Muscle of leg (tissue), 16 donors: ENCODE measurements at places on chromosomes 7 and 10. TPM values are rescaled to one million over a fixed set of nuclear protein-coding genes. Genes with fewer than 3 reads are reported as not detected.

DNA sequence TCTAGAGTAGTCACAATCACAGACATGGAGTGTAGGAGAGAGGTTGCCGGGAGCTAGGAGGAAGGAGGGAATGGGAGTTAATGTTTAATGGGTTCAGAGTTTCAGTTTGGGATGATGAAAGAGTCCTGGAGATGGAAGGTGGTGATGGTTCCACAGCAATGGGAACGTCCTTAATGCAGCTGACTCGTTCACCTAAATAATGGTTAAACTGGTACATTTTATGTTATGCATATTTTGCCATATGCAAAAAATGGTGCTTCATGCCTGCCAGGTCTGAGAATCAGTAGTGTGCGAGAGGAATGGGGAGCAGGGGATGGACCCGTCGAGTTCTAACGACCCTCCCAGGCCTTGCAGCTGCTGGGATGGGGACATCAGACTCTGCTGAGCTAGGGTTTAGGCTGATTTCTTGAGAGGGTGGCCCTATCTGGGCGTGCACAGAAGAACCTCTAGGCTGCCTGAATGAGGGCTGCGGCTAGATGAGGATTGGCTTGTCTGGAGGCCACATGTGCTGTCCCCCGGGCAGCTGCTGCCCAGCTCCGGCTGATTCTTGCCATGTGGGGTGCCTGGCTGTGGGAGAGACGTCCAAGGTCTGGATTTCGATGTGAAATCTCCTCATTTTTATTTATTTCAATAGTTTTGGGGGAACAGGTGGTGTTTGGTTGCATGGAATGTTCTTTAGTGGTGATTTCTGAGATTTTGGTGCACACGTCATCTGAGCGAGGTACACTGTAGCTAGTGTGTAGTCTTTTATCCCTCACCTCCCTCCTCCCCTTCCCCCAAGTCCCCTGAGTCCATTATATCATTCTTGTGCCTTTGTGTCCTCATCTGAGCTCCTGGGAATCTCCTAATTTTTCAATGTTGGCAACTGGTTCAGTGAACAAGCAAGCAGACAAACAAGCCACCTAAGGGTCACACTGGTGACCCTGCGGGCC lies 116.0 kb downstream of the GRK5 start:
- no peak for DNase-seq

GRCh38 chr7:2605608-2606538 lies 25.9 kb upstream of the TTYH3 start:
- no peak for DNase-seq

- DNase-seq: no peak
Observed at GRCh38 chr10:63123727-63124362, 9.3 kb upstream of the NRBF2 start.

Gene GALNT17
- 30.0 TPM for polyA plus RNA-seq

DNA sequence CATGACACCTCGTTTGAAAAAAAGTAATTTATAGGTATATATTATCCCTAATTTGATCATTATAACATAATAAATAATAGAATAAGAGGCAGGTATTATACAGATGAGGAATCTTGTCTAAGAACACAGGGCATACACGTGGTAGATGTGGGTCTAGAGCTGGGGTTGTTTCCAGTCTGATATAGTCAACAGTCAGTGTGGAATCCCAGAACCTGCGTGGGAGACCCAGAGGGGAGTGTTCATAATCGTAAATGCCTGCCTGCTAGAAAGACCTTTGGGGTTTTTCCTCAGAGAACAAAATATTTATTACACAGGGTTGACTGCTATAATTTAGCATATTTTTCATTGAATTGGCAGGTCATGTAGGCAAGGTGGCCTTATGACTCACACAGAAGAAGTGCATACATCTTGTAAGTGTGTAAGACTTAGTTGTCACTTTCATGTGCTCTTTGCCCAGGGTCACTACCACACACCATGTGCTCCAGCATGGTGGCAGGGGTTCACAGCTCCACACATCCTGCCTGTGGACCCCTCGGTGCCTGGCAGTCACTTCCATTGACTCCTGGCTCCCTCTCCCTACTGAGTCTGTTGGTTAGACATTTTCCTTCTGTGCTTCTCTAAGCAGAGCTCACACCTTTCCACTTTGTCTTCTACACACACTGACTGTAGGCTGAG lies 94.9 kb upstream of the IKZF1 start:
- DNase-seq: no peak

- no peak for DNase-seq
Observed at GRCh38 chr10:93290661-93291354, 191.3 kb downstream of the MYOF start.

GRCh38 chr7:55306331-55306730 lies 58.8 kb upstream of the LANCL2 start:
- peak; percentile 50 for DNase-seq

GRCh38 chr7:142616842-142617241 lies 132.4 kb upstream of the PRSS1 start:
- DNase-seq: no peak

- no peak for DNase-seq
Observed at GRCh38 chr7:111527545-111527944, 34.7 kb downstream of the IMMP2L start.

DNA sequence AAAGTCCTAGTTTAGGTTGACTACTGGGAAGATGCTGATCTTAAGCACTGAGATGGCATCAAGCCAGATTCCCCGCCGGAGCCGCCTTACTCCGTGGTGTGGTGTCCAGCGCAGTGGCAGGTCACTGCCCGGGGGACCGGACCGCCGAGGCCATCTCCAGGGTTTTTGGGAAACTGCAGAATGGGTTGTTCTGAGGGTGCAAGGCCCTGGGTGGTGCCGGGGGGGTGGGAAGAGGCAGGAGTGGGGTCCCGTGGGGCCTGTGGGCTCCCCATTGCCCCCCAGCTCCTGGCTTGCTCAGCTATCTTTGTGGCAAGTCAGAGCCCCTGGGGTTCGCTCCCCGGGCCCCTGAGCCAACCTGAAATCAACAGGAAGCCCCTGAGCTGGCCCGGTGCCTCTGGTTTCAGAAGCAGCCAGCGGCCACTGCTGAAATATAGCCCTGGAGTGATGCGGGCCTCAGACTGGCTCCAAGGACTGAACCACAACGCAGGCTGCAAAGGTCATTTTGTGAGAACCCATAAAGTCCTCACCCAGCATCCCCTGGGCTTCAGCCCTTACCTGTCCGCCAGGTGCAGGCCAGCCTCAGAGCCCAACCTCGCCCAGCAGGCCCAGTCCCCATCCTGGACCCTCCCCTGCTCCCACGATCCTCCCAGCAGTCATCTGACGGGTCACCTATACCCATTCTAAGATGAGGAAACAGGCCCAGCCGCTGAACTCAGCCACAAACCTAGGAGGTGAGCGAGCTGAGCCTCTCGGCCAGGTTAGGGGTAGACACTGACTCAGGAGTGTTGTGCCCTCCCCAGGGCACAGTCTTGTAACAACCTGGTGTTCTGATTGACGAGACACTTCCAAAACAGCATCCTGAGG lies 102.7 kb downstream of the PDGFA start:
- DNase-seq: no peak

GRCh38 chr7:85669225-85669624 lies 482.4 kb upstream of the SEMA3D start:
- no peak for DNase-seq

- DNase-seq: no peak
Observed at GRCh38 chr7:46663025-46663424, 742.0 kb upstream of the IGFBP3 start.

Gene CLCN1
- polyA plus RNA-seq: 1.1 TPM

DNA sequence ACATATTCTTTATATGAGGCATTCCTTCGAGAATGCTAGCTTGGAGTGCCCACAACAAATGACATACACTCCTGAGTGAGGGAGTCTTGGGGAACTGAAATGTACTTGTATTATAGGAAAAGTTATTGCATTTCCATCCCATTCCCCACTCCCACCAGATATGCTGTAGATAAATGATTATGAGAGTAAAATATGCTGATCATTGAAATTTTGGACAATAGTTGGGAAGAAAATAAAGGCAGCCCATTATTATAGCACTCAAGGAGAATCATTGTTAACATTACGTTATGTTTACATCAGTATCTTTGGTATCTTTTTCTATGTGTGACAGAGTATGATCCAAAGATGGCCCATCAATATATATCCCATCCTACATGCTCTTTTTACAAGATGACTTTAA lies 194.4 kb downstream of the GATA3 start:
- no peak for DNase-seq

Gene SH3PXD2A
- polyA plus RNA-seq: 71.3 TPM

- DNase-seq: peak; percentile 75
Observed at GRCh38 chr10:15719899-15720634, at the start of gene ITGA8. Gene ITGA8, minus strand, starts transcription at chr10:15719922. Its CDS starts 151 bp downstream, at chr10:15719771.

GRCh38 chr10:20485554-20485953 lies 411.6 kb downstream of the NEBL start:
- DNase-seq: no peak

DNA sequence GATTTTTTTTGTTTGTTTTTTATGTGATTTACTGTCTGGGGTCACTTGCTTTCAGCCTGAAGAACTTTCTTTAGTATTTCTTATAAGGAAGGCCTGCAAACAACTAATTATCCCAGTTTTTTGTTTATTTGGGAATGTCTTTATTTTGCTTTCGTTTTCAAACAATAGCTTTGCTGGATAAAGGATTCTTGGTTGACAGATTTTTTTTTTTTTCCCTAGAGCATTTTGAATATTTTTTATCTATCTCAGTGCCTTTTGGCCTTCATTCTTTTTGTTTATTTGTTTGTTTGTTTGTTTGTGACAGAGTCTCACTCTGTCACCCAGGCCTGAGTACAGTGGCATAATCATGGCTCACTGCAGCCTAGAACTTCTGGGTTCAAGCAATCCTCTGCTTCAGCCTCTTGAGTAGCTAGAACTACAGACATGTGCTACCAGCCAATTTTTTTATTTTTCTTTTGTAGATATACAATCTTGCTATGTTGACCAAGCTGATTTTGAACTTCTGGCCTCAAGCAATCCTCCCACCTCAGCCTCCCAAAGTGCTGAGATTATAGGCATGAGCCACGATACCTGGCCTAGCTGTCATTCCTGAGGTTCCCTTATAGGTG lies 46.3 kb upstream of the FZD9 start:
- DNase-seq: no peak

- peak; percentile 46 for DNase-seq
Observed at GRCh38 chr10:3085785-3086567, 18.6 kb downstream of the PFKP start.

Gene ODAD2
- polyA plus RNA-seq: 0.46 TPM

GRCh38 chr7:10469476-10469875 lies 504.2 kb upstream of the PHF14 start:
- DNase-seq: no peak

- peak; percentile 15 for DNase-seq
Observed at GRCh38 chr10:77247031-77247990, 390.3 kb downstream of the KCNMA1 start.

Gene CHST3
- polyA plus RNA-seq: 15.4 TPM

DNA sequence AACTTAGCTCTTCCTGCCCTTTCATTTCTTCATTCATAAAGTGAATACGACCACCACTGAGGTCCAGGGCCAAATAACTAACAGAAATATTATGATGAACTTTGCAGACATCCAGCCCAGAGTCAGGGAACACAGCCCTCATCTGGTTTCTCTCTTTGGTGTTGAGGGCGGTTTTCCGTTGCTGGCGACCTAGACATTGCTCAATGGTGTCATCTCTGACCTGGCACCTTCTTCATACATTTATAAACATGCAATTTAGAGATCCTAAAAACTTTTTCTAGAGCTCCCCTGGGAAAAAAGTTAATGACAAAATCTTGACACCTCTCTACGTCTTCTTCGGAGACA lies 324 bp upstream of the TET1 start:
- DNase-seq: peak; percentile 84

- DNase-seq: no peak
Observed at GRCh38 chr7:26308551-26308950, 16.9 kb downstream of the SNX10 start.

GRCh38 chr10:89100680-89101079 lies 106.4 kb downstream of the CH25H start:
- DNase-seq: no peak

- no peak for DNase-seq
Observed at GRCh38 chr10:100987685-100988049, 324 bp downstream of the TWNK start.

Gene LBX1
- polyA plus RNA-seq: 12.3 TPM

- DNase-seq: peak; percentile 18
Observed at GRCh38 chr7:121873289-121874194, 581 bp downstream of the PTPRZ1 start.

GRCh38 chr7:134855442-134855841 lies 76.0 kb downstream of the CALD1 start:
- DNase-seq: peak; percentile 88

DNA sequence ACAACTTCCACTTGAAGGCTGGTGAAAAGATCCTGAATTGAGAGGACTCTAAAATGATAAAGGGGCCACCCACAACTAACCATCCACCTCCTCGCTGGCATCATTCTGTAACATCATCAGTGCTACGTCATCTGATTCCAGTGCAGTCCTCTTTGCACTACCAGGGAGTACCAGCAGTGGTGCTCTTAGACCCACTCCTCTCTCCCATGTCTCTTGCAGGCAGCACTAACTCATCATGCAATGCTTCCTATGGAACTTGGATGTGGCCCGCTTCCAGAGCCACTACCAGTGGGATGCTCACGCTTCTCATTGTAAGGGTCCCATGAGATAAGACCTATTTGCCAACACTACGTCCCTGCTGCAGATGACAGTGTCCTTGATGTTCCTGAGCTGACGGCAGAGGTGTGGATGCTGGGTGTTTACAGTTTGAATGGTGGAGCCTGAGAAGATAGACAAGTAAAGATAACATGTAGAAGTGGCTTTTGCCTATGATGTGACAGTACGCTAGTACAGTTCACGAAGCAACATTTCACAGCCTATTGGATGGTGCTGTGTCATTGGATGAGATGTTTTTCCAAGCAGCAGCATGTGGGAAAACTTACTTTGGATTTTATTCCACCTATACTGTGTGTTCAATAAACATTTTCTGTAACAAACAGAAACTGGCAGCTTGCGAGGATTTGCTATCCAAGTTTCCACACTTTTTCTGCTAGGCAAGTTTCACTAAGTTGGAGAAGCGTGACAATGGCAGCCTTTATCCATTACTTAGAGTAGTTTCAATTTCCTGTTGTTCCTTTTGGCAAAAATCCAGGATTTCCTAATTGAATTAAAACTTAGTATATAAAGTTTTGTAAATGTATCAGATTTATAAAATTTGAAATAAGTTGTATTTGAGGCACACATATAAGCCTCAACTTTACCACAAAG lies 35.8 kb upstream of the COBL start:
- DNase-seq: peak; percentile 79

DNA sequence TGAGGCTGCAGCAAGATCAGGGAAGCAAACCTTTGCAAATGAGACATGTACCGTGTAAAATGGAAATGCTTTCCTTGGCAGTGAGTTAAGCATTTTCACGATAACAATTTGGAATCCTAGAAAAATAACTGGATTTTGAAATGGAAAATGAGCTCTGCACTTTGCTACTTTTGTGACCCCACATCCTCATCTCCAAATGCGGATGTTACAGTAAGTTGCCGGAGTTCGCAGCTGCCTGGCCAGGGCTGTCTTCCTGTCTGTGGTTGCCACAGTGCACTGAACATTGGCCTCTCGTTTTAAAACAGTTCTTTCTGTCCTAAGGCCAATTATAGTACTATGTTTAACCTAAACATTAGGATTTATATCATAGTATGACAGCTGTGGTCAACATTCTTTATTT lies 136.2 kb upstream of the FZD8 start:
- DNase-seq: peak; percentile 80
